ENCODE measurements at places on chromosomes 16 and 17. TPM values are rescaled to one million over a fixed set of nuclear protein-coding genes. Genes with fewer than 3 reads are reported as not detected.

GRCh38 chr16:87951552-87952538 lies 611 bp downstream of the BANP start:
- no peak for DNase-seq

DNA sequence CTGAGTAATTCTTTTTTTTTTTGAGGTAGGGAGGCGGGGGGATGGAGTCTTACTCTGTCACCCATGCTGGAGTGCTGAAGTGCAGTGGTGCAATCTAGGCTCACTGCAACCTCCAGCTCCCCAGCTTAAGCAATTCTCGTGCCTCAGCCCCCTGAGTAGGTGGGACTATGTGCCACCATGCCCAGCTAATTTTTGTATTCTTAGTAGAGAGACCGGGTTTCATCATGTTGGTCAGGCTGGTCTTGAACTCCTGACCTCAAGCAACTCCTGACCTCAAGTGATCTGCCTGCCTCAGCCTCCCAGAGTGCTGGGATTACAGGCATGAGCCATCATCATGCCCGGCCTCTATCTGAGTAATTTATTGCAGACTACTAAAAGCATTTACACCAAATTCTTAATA lies 19.4 kb downstream of the KPNB1 start:
- no peak for DNase-seq

GRCh38 chr17:35742496-35742895 lies 10.5 kb downstream of the GAS2L2 start:
- DNase-seq = peak; percentile 10

DNA sequence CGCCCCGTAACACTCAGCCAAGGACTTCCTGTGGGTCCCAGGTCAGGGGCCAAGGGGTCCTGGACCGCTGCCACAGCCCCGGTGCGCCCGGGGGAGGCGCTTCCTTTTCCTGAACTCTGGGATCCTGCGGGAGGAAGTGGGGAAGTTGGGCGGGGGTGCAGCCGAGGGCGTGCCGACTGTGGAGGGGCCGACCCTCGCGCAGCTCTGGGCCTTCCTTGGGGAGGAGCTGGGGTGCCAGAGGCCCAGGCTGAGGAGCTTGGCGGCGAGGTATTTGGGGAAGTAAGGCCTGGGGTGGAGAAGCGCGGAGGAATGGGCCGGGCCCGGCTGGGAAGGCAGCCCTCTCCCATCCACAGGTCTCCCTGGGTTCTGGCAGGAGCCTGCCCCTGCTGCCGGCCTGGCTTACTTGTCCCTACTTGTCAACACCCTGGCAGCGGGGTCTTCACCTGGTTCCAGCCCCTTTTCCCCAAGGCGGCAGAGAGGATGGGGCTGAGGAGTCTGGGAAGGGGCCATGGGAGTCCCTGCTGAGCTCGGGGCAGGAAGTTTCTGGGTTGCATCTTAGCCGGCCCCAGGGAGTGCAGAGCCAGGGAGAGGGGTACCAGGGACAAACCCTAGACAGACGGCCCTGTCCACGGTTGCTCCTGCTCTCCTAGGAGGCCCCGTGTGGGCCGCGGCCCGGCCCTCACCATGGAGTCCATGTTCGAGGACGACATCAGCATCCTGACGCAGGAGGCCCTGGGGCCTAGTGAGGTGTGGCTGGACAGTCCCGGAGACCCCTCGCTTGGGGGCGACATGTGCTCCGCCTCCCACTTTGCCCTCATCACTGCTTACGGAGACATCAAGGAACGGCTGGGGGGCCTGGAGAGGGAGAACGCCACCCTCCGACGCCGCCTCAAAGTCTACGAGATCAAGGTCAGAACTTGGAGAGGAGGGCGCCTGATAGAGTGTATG lies 1.7 kb downstream of the TBKBP1 start:
- DNase-seq = peak; percentile 86

- no peak for DNase-seq
These were observed 22.5 kb downstream of the MYH10 start for GRCh38 chr17:8608001-8608400.

DNA sequence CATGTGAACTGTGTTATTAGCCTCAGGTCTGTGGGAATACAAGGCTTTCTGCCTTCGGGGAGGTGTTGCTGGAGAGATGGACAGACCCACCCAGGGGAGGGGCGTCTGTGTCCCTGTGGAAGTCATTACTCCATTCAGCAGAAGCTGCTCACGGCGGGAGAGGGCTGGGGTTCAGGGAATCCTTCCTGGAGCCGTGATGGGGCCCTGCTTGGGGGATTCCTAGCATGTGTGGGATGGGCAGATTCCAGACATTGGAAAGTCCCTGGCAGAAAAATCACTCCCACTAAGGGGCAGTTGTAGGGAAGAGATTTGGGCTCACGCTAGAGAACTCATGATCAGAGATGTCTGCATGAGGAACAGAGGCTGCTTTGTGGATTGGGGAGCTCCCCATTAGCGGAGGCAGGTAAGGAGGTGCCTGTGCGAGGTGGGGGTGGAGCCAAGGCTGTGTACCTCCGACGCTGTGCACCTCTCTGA lies 56.3 kb upstream of the IL34 start:
- no peak for DNase-seq

RNF167 gene
- total RNA-seq = 95.6 TPM

DNA sequence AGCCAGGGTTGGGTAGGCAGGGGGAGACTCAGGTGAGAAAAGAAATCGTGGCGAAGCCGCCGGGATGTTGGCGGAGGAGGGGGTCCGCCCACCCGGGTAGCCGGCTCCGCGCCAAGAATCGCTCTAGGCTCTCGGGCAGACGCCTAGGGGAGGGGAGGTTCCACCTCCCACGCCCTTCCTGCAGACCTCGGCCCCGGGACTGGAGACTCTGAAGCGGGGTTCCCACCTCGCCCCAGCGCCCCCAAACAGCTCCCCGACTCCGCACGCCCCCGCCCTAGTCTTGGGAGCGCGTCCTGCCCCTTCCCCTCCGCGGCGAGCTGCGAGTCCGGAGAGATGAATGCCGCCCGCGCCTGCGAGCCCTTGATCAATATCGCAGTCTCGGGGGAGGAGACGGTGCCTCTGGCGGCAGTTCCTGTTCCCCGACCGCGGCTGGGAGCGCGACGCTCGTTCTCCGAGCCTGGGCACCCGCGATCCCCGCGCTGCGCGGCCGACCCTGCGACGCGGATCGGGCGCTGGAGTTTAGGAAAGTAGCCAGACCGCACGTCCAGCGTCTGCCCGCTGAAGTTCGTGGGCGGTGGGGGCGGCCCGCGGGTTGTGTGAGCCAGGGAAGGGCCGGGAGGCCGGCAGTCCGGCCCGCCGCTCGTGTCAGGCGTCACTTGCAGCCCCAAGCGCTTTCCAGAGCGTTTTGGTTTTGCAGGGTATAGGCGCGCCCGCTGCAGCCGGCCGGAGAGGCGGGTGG lies 790 bp downstream of the CRHR1 start:
- DNase-seq = no peak

- DNase-seq = peak; percentile 51
These were observed 26.2 kb upstream of the PMFBP1 start for GRCh38 chr16:72198021-72198711.

DNA sequence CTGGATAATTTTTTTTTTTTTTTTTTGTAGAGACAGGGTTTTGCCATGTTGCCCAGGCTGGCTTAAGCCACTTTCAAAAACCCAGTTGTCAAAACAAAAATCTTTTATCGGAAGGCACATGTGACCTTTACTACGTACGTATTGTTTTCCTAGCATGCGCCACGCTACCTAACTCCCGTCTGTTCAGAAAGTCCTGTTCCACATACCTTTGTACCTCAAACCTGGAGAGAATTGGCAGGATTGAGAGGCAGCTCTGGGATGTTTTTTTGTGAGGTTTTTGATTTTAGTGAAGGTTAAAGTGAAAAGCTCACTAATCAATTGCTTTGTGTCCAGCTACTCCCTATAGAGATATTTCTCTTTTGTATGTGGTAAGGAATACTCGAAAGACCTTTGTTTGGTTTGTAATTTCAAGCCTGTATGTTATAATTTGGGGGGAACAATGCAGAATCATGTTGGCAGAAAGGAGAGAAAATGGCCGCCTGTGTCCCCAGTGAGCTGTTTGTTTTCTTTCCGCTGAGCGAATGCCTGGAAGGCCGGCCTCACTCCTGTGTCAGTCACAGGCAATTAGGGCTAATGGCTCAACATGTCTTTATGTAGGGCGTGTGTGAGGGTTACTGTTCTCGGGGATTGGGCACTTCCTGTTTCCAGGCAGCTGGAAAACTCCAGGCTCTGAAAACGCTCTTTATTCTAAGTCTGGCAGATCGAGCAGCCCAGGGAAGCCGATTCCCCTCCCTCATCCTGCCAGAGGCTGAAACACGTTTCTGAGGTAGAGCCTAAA lies 60.8 kb upstream of the CLEC18A start:
- DNase-seq = peak; percentile 69

- DNase-seq = no peak
These were observed 105.8 kb downstream of the VAT1L start for GRCh38 chr16:77894162-77894561.

GRCh38 chr16:63921737-63922295 lies 1200.0 kb downstream of the CDH11 start:
- no peak for DNase-seq

DNA sequence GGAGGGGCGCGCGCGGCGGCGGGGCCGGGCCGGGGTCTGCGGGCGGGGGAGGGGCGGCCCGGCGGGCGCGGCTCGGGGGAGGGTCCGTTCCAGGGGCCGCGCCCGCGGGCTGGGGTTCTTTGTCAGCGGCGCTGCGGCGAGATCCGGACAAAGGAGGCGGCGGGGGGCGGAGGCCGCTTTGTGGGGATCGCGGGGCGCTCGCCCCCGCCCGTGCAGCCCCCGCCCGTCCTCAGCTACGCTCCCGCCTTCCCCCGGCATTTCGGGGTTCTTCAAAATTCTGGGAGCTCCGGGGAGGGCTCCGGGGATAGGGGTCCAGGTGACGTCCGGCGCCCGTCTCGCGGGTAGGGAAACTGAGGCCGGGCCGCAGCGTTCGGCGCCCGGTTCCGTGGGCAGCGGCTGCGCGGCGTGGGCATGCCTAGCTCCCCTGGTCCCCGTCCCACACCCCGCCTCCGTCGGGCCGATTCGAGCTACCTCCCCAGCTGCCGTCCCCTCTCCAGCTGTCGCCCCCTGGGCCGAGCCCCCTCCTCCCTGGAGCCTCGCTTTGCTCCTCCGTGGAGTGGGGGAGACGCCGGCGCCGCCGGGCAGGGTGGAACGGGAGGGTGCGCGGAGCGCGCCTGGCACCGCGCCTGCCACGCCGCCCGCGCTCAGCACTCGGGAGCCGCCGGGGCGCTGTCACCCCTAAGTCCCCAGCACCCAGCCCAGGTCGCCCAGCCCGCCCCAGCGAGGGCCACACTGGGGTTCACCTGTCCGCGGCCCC lies 546 bp downstream of the SNN start:
- peak; percentile 48 for DNase-seq

PLLP gene
- 5.0 TPM for total RNA-seq

DNA sequence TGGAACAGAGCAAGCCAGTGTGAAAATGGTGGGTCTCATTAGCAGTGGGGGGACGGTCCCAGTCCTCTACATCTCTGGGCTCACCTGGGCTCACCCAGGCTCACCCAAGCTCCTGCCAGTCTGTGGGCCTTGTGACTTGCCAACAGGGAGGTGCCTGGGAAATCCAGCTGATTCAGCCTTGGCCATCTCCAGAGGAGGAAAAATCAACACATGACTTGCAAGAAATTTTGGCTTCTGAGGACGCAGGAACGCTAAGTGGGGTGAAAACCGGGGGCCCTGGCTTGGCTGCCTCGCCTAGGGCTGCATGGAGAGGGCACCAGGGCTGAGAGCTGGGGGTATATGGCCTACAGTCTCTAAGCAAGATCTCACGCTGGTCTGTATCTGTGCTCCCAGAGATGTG lies 47.7 kb downstream of the VAC14 start:
- no peak for DNase-seq
